ENCODE measurements at places on chromosomes 3 and 15. TPM values are rescaled to one million over a fixed set of nuclear protein-coding genes. Genes with fewer than 3 reads are reported as not detected.

OSBPL10 gene
- total RNA-seq, result 16.8 TPM

CELF6 gene
- not detected for total RNA-seq

LRRC2 gene
- 5.2 TPM for total RNA-seq

DNA sequence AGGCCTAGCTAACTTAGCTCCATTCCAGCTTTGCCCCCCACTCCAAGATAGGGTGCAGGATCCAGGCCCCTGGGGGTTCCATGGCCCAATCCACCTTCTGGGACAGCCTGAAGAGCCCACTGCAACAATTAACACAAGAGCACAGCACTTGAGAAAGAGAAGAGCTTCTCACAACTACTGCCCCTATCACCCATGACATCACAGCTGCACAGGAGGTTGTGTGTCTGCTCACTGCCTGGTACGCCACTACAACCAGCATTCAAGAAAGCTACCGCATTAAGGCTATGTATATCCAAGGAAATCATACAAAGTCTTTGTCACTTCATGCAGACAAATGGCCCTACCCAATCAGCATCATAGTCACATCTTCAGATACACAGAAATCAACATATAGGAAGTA, 62.0 kb downstream of the MYO5A start:
- no peak for DNase-seq

DNA sequence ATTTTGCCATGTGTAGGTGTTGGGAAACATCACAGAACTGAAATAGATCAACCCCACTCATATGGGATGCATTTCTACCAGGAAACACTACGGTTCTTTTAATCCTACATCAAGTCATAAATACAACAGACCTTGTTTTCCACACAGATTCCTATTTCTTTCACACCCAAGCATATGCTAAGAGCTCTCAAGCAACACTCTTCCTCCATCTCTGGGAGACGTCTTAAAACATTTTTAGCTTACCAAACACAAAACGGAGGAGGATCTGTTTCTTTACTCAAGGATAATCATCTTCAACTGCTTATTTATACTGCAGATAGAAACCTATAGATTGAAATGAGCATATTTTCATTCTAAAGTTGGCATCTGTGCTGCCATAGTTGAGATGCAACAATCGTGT, 5.1 kb downstream of the GJD2 start:
- no peak for DNase-seq

KBTBD12 gene
- not detected for total RNA-seq

- DNase-seq, result no peak
Observed at GRCh38 chr3:160665231-160665630, 11.7 kb upstream of the ARL14 start.

MEGF11 gene
- not detected for total RNA-seq

DNA sequence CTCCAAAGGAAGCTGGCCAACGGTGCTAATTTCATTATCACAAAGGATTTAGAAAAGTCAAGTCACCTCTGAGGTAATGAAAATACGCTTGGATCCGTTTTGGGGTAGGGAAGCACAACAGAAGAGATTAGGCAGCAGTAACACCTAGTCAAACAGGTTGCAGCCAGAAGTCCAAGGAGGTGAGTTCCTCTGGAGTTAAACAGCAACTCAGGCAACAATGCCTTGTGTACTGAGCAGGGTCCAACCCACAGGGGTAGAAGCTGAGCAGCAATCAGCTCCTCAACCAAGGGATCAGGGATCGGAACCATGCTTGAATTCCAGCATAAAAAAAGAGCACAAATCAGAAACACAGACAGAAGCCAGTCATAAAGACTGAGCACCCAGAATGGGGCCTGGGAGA, 88.1 kb upstream of the SPRED1 start:
- no peak for DNase-seq
